Activated CD4-positive, alpha-beta memory T cell treated with anti-CD3 and anti-CD28 coated beads, Interleukin-2, amount 10 ng/mL, durations not matched to agents 7 days and 5 days (primary cell): ENCODE measurements at places on chromosomes 13 and 19. TPM values are rescaled to one million over a fixed set of nuclear protein-coding genes. Genes with fewer than 3 reads are reported as not detected.

LRG1 gene
- 0.15 TPM for total RNA-seq

PNKP gene
- 129 TPM for total RNA-seq

RNF225 gene
- total RNA-seq: 0.45 TPM

WBP4 gene
- total RNA-seq: 9.0 TPM

NKPD1 gene
- 0.10 TPM for total RNA-seq

ZNF358 gene
- total RNA-seq: 7.5 TPM

LRRC63 gene
- total RNA-seq: 0.83 TPM

EDNRB gene
- total RNA-seq: not detected

DACT3 gene
- total RNA-seq: 0.20 TPM

LAIR1 gene
- total RNA-seq: 59.0 TPM

BCAM gene
- total RNA-seq: not detected

TMPRSS9 gene
- total RNA-seq: not detected

SHISA7 gene
- total RNA-seq: not detected

ZNF829 gene
- total RNA-seq: 4.3 TPM

PCSK4 gene
- 3.6 TPM for total RNA-seq

OR7C1 gene
- not detected for total RNA-seq

ATP1A3 gene
- 1.9 TPM for total RNA-seq

DIRAS1 gene
- not detected for total RNA-seq
